ENCODE measurements at places on chromosomes 5 and 9. TPM values are rescaled to one million over a fixed set of nuclear protein-coding genes. Genes with fewer than 3 reads are reported as not detected.

DNA sequence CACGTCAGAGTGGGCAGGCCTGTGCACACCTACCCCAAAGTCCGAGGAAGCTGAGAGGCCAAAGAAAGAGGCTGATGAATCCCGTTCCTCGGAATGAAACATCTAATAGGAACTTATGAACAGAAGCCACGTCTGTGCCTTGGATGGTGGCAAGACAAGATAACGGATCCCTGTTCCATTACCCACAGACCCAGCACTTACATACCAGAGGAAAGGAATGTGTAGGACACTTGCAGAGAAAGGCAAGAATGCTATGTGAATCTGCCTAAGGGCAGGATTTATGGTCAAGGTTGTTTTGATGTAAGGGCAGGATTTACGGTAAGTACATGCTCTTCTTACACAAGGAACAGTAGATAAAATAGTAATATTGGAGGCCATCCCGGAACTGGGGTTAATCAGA, 93.2 kb downstream of the WDR41 start:
- no peak for DNase-seq

DNA sequence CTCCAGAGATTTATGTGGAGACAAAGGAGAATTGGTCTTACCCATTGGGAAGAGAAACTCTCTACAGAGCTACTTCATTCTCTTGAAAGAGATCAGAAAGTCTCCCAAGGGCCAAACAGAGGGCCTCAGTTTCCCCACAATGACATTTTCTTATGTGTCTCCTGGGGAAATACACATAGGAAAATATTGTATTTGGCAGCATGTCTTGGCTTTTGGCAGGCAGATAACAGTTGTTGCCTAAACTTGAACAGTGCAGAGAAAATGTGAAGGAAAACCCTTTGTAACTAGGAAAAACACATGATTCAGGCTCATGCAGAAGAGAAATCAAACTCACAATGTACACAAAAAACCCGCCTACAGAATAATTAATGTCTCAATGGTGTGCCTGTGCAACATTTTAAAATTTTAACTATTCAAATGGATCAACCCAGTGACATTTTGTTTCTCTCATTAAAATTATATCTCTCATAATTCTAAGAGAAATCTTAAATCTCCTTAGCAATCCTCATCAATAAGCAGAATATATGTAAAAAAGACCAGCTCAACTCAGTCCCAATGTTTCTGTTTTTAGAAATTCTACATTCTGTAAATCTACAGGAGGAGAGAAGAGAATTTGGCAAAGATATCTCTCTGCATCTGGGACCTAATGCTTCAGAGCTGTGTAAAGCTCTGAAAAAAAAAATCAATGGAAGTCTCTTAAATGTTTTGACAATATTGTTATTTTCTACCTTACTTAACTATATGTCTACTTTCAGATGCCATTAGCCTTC, 205.1 kb downstream of the ADAMTSL1 start:
- DNase-seq: no peak

DNA sequence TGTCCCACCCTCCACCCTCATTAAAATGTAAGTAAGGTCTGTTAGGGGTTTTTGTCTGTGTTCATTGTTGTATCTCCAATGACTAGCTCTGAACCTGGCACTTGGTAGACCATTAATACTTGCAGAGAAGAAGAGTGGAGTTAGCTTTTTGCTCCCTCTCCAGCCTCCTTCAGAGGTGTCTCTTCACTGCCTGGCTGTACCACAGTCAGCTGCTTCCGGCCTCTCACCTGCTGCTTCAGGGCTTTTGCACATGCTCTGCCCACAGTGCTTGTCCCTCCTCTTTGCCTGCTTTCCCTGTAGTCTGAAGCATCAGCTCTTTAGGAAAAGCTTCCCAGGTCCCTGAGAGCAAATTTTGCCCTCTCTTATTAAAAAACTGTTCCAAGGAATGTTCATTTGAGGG, 83.6 kb downstream of the SNX24 start:
- DNase-seq: no peak

GRCh38 chr9:70477907-70478480, 63.5 kb upstream of the KLF9 start:
- DNase-seq: peak; percentile 28

DNA sequence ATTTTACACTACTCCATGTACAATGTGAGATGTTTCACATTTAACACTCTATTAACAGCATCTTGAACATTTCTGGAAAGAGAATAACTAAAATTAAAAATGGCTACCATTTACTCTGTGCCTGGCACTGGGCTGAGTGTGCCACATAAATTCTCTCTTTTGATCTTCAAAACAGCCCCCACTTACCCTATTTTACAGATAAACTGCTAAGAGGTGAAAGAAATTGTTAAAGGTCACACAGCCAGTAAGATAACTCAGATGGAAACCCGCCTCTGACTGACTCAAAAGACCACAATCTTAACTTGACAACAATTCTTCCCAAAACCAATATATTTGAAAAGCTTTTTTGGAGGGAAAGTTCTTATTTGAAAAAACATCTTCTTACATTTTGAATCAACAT, 97.3 kb downstream of the MAPKAP1 start:
- DNase-seq: no peak

DNA sequence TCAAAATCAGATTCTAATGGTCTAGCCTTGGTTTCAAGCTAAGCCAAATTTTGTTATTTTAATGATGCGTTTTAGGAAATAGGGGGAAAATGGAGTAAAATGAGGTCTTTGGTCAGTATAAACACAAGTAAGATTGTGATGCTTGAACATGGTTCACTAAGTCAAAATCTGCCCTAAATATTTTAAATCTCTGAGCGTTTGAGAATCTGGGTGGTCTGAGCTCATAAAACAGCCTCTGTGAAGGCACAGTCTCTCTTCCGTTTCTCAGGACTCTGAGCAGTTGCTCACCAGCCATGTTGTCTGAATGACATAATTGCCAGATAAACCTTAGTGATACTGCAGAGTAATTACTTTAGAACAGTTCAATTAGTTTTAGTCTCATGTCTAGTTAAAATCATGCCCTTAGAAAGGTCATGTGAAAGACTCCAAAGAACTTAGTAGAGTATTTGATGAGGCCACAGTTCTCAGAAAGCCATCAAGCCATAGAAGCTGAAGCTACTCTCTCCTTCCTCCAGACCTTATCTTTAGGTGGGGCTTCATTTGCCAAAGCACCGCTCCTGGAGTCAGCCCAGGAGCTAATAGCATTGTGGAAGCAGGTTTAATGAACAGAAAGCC, 257.1 kb upstream of the MAP3K1 start:
- DNase-seq: no peak

DNA sequence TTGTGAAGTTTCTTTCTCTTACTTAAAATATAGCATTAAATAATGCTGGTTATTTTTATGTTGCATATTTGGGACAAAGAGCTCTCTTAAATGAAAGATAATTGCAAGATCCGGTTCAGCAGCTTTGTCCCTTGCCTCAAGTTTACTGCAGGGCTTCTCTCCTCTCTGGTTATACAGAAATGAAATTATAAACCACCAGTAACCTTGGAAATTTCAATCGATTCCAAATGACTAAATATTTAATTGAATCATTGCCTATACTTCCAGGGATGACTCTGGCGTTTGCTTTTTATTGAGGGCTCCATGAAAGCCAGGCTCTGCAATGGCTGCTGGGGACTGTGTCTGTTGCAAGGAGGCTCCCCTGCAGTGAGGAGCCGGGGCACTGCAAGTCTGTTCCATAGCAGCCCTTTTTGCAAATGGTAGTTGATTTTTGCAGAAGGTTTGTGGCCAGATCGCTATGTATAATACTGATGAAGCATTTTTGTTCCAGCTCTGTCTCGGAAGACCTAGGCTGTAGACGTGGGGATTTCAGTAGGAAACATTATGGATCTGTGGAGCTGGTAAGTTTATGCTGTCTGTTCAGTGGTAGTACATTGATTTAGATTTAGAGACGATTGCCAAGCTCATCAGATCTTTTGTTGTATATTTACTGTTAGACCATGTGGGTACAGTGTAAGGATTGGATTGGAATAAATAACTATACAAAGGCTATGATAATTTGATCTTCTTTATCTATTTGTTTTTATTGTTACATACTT, at the start of gene GARNL3:
TSS of gene GARNL3 (plus strand) at position 313 of the 758 bp plus-strand sequence. CDS start at position 417, 104 bp downstream.
- no peak for DNase-seq

- DNase-seq: no peak
Observed at GRCh38 chr5:132737982-132738681, 786 bp upstream of the KIF3A start.

DNA sequence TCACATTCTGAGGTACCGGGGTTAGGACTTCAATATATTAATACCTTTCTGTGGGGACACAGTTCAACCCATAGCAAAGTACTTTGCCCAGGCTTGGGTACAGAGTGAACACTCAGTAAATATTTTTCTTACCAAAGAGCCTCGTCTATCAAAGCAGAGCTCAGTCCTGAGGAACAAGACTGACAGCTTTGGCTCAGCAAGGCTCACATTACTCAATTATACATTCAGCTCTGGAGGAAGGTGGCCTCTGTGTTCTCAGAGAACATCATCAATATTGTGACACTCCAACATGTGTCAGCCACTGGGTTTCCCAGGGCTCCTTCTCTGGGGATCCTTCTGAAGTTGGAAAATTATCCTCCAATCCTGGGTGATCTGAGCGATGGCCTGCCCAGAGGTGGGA, 186.4 kb downstream of the NMUR2 start:
- peak; percentile 36 for DNase-seq

- no peak for DNase-seq
Observed at GRCh38 chr9:123514766-123515165, 158.8 kb downstream of the CRB2 start.

- DNase-seq: no peak
Observed at GRCh38 chr5:102421647-102422046, 77.2 kb downstream of the SLCO6A1 start.

The HEMGN gene
- 1.4 TPM for total RNA-seq

The PPP1R26 gene
- total RNA-seq: 15.3 TPM

The CCL28 gene
- 6.3 TPM for total RNA-seq

The IGIP gene
- 13.8 TPM for total RNA-seq

The KLHL3 gene
- total RNA-seq: 1.8 TPM

The ADGRD2 gene
- 1.0 TPM for total RNA-seq

The NAIP gene
- 16.4 TPM for total RNA-seq

The RNF180 gene
- total RNA-seq: 15.1 TPM

All from prostate gland (tissue), 2 donors.